CD4-positive, alpha-beta T cell treated with Interleukin-12 subunit alpha and Interleukin-12 subunit beta, for 1 hour (primary cell): ENCODE measurements at places on chromosomes 5 and 9.

GRCh38 chr5:159515909-159516415 is 185.7 kb upstream of the IL12B start:
- DNase-seq = peak; percentile 71

GRCh38 chr5:74361406-74362358 is 278.8 kb downstream of the ENC1 start:
- DNase-seq = no peak

DNA sequence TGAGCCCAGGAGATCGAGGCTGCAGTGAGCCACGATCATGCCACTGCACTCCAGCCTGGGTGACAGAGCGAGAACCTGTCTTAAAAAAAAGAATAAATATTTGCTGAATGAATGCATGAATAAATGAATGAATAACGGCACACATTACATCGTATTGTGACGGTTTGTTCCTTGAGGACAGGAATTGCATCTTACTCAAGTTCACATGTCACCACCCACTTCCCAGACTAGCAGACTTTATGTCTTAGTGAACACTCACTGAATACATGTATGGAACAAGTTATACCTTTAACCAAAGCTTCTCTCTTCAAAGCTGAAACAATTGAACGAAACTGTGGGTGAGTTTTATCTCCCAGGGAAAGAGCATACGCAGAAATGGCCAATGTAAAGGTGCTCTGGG is 53.2 kb upstream of the TRAF1 start:
- DNase-seq = no peak

DNA sequence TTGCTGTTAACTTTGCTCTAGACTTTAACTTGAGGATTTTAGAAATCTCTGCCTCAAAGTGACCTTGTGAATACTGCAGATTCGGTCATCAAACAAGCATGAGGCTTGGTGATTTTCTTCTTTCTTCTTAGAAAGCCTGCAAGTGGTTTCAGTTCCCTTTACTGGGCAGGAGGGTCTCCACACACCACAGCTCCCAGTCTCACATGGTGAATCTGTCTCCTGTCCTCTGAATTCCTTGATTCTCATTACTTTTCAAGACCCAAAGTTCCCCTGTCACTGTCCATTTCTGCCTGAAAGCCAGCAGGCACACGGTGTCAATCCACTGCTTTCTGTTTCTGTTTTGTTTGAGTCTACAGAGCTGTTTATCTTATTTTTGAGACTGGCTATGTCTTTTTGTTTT is 14.1 kb downstream of the HSPB3 start:
- DNase-seq = no peak

GRCh38 chr5:7412409-7412808 is 16.5 kb downstream of the ADCY2 start:
- DNase-seq = no peak

- no peak for DNase-seq
These were observed 1.7 kb upstream of the PTPN3 start for GRCh38 chr9:109499631-109500410.

DNA sequence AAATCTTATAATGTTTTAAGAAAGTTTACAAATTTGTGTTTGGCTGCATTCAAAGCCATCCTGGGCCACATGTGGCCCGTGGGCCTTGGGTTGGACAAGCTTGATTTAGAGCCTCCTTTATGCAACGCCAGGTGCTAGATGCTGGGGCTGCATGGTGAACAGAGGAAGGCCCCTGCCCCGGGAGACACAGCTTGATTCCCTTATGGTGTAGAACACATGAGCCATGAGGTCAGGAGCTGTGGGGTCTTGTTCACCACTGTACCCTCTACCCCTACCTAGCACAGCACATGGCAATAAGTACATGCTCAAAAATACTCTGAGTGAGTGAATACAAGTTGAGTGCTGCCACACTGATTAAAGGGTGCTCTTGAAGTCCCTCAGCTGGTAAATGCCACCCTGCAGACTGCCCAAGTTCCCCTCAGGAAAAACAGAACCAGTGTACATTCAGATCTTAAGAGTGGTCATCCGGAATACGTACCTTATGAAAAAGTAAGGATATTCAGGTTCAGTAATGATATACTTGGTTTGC is 71.9 kb downstream of the ARRDC3 start:
- DNase-seq = peak; percentile 10

GRCh38 chr5:133825631-133826289 is 142.7 kb downstream of the C5orf15 start:
- peak; percentile 33 for DNase-seq

DNA sequence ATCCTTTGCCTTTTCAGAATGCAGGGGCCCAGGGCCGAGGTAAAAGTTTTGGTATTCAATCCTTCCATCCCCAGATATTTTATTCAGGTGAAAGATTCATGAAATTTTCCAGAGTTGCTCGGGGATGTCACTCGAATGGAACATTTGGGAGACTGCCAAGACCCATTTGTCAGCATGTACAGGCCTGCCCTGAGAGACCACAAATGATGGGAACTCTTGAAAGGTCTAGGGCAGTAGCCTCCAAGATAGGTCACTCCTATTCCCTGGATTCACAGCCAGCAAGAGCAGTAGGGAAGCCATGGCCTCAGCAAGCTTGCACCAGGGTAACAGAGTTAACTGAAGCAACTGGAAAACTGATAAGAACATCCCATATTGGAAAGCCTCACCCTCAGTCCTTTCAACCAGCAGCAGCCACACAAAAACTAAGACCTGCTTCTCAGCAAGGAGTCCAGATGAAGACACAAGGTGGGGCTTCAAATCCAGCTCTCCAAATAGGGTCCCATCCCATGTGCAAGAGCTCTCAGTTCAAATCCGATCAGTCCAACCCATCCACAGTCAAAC is 12.5 kb downstream of the CARD6 start:
- DNase-seq = no peak

DNA sequence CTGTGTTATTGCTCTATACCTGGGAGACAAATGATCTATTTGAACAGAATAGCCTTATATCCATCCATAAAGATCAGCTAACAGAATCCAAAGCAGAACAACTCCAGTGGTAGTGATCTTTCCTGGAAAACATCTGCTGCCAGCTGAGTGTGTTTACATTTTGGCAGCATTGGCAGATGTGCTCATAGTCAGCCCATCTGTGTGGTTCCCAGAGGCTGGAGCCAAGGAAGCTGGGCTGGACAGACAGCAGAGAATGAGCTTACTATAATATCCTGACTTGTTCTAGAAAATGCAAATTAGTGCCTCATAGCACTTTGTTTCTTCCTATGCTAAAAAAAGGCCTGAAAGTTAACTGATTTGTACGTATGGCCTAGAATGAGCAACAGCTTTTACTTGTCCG is 99.7 kb downstream of the ST8SIA4 start:
- DNase-seq = no peak

DNA sequence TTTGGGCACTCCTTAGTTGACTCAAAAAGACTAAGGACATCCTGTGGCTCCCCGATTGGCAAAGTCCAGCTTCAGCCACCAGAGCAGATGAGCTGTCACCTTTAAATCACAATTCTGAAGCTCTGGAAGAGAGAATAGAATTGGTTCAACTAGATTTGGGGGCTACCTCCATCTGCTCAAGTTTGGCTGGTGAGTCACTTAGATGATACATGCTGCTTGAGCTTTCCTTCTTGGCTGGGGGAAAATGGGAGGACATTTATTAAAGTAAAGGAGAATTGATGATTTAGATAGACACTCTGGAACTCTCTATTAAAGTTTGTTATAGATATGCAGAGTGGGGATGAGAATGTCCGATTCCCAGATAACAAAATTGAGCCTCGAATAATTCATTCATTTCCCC is 30.0 kb upstream of the GRIA1 start:
- no peak for DNase-seq

DNA sequence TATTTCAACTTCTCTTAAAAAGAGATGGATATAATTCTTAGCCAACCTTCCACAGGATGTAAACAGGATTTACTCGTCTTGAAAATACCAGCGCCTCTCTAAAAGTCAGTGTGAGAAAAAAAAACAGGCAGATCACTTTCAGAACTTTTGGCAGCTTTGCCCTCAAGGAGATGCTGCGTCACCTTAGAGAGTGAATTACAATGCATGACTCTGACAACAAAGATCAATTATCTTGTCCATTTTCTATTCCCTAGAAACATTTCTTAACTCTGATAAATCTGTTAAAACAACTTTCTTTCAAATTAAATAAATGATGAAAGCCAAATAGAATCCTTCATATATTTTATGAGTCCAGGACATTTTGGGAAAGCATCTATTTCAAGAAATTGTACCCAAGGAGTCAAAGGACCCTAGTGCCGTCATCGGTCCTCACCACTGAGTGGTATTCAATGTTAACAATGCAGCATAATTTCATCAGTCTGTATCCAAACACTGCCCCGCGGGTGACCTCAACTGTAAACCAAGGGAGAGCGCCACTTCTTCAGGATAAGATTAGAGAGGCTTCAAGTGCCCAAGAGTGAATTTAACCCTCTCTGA is 536.0 kb downstream of the PDE4D start:
- no peak for DNase-seq

DNA sequence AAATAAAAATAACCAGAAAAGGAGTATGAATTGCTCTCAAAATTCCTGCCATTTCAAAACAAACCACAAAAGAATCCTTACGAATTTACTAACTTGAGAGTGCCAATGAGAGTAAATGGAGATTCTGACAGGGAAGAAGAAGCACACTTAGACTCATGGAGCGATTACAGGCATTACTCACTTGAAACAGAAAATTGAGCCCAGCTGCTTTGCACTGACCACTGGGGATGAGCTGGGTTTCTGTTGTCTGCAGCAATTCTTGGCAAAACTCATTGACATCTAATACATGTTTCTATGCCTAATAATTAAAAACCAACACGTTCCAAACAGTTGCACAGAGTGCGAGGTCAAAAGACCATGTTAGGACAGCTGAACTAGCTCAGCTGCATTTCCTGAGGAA is 731.6 kb downstream of the DNAH5 start:
- DNase-seq = no peak

DNA sequence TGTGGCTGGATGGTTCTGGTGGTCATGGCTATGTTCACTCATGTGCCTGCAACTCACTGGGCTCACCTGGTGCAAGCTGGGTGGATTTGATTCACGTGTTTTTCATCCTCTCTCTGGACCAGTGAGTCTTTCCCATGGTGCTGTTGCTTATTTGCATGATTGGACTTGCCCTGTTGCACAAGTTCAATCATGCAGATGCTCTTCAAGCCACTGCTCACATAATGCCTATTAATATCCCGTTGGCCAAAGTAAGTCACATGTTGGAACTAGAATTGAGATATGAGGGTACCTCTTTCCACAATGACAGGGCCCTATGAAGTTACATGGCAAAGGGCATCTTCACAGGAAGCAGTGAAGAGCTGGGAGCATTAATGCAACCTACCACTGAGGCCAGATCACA is 26.5 kb upstream of the MROH2B start:
- no peak for DNase-seq

GRCh38 chr9:77987880-77988525 is 43.6 kb downstream of the GNAQ start:
- DNase-seq = no peak

GRCh38 chr5:109468737-109469420 is 59.1 kb upstream of the PJA2 start:
- DNase-seq = peak; percentile 79

DNA sequence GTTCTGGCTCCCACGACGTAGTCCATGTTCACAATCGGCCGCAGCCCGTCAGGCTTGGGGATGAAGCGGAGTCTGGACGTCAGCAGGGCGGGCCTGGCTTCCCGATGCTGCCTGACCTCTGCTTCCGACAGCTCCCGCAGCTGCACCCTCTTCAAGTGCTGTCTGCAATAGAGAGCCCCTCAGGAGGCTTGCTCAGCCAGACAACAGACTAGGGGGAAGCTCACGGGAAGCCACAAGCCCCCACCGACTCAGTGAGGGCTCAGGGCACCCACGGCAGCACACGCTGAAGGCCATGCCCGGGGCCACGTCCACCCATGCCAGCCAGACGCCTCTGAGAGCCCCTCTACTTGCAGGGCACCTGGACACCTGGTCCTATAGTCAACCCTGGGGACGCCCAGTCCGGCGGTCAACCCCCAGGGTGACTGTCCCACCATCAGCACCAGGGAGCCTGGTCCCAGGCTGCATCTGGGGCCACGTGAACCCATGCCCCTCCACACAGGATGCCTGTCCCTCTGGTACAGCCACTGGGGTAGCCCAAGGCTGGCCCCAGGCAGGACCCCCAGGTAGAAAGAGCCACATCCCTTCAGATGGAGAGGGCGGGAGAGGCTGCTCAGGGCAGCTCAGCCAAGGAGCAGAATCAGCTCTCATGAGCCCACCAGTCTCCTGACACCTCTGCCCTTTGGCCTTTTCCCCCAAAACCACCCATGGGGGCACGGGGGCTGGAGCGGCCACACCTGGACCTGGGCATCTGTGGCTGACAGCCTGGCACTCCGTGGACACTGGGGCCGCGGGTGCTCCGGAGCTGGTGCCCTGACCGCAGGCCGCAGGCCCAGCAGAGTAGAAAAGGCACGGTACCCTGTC is 14.5 kb downstream of the TERT start:
- DNase-seq = no peak

DNA sequence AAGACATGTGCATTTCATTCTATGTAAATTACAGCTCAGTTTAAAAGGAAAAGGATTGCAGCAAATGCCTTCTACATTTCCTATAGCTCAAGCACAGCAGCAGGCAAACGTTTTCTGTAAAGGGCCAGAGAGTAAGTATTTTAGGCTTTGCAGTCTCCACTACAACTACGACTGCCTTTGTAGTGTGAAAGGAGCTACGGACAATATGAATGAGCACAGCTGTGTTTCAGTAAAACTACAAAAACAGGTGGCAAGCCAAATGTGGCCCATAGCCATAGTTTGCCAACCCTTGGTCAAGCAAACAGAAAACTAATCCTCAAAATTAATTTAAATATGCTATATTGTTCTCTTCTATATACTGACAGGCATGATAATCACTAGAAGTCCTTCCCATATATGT is 7.2 kb downstream of the PTBP3 start:
- DNase-seq = no peak

- DNase-seq = no peak
These were observed 111.0 kb upstream of the SLIT3 start for GRCh38 chr5:169411786-169412430.

GRCh38 chr5:101045689-101046088 is 142.6 kb upstream of the ST8SIA4 start:
- peak; percentile 34 for DNase-seq

DNA sequence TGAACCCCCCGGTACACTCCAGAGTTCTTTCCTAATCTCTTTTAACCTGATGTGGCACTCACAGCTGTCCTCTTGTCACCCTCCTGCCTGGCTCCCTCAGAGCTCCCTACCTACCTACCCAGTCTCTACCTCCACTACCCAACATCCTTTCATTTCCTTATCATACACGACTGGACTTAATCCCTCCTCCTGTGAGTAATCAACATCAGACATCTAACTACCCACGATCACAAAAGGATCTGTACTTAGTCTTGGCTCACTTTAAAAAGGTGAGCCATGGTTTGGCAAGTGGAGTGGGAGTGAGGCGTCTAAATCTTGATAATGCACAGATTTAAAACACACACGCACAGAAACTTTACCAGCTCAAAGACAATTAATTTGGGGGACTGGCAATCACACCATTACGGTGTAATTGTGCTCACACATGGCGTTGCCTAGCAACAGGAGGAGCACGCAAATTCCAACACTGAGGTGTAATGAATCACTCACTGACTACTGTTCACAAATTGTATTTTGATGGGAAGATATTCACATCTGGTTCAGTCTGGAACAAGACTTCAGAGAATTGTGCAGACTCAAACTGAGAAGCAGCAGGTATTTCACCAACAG is 235.9 kb downstream of the EPB41L4A start:
- no peak for DNase-seq

GRCh38 chr5:135979510-135979909 is 24.7 kb upstream of the LECT2 start:
- no peak for DNase-seq

- DNase-seq = no peak
These were observed 3.2 kb upstream of the NSD1 start for GRCh38 chr5:177130211-177131018.
